ENCODE measurements at places on chromosomes 7 and 10.

GRCh38 chr10:132027423-132027983 is 38.2 kb upstream of the JAKMIP3 start:
- no peak for DNase-seq

DNA sequence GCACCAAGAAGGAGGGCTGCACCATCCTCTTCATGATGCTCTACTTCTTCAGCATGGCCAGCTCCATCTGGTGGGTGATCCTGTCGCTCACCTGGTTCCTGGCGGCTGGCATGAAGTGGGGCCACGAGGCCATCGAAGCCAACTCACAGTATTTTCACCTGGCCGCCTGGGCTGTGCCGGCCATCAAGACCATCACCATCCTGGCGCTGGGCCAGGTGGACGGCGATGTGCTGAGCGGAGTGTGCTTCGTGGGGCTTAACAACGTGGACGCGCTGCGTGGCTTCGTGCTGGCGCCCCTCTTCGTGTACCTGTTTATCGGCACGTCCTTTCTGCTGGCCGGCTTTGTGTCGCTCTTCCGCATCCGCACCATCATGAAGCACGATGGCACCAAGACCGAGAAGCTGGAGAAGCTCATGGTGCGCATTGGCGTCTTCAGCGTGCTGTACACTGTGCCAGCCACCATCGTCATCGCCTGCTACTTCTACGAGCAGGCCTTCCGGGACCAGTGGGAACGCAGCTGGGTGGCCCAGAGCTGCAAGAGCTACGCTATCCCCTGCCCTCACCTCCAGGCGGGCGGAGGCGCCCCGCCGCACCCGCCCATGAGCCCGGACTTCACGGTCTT is 1.9 kb downstream of the FZD1 start:
- DNase-seq = no peak

DNA sequence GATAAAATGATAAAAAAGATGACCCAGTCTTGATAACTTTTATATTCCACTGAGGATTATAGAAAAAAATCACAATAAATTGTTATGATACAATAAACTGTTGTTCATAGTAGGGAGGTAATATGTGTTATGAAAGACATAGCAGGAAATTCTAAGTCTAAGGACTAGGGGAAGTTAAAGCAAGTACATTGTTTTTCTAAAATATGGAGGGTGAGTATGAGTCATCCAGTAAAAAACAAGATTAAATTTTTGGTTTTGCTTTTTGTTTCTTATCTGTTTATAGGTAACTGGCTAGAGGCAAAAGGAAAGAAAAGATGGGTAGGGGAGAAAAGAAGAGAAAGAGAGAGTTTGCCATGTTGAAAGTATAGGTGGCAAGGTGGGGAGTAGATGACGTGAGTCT is 188.4 kb downstream of the POLR1F start:
- no peak for DNase-seq

- DNase-seq = peak; percentile 8
Observed at GRCh38 chr10:178208-178607, 43.0 kb downstream of the ZMYND11 start.
